HuH-7.5 (cell line): ENCODE measurements at places on chromosomes 1 and 21.

GRCh38 chr21:28923439-28923975 is 69.2 kb downstream of the LTN1 start:
- no peak for DNase-seq

- no peak for DNase-seq
Observed at GRCh38 chr1:40712997-40713396, 21.5 kb downstream of the NFYC start.

DNA sequence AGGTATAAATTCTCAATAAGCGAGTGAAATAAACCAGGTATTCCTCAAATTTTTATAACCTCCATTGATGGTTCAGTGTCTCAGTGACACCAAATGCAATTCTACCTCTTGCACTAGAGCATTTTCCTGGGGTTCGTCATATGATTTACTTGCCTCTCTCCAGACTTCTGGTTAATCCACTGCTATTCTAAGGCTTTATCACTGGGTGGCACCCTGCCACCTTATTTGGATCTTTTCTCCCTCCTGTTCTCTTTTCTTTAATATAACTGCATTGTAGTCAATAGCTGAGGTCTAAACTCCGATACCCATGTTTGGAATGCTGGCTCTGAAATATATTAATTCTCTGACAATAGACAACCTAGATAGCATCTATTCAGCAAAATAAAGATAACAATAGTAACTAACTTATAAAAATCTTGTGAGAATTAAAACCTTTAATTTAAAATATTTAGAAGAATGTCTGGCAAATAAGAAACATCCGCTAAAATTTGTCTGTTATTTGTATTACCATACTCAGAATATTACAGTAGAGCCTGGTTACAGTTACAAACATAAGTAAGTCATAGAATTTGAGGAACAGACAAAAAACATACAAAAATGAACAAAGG is 436.4 kb downstream of the PLA2G4A start:
- DNase-seq = no peak

- no peak for DNase-seq
Observed at GRCh38 chr1:1397839-1398523, 1.2 kb downstream of the CCNL2 start.

- no peak for DNase-seq
Observed at GRCh38 chr1:162500805-162501204, 3.2 kb downstream of the UHMK1 start.

DNA sequence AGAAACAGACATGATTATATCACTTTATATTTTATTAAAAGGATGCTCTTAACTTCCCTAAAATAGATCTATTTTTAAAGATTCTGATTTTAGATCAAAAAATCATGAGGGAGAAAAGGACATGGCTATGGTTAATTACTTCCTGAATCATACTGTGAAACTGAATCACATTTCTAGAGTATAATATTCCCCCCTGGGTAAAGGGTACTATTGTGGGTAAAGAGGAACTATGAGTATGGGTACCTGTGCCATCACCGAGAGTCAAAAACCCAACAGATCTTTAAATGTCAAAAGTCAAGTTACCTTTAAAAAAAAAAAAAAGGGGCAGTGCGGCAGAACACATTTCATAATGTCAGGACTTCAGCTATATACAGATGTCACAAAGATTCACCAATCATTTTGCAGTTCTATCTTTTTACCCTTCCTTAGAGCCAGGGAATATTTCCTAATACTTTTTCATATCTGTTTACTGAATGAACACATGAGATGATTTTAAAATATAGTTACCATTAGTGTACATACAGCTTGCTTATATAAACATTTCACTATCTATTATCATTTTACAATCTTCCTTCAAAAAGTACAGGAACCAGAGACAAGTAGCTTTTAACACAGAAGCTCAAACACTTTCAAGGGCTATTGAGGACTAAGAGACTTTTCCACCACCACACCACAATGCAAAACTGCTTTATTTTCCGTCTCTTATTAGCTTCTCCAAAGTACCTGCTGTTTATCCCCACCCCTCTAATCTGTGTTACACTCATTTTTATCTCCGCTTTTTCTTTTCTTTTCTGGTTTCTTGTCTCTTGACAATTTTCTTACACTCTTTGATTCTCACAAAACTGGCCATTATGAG is 45.0 kb downstream of the EVI5 start:
- no peak for DNase-seq
